ENCODE measurements at places on chromosomes 2 and 18.

DNA sequence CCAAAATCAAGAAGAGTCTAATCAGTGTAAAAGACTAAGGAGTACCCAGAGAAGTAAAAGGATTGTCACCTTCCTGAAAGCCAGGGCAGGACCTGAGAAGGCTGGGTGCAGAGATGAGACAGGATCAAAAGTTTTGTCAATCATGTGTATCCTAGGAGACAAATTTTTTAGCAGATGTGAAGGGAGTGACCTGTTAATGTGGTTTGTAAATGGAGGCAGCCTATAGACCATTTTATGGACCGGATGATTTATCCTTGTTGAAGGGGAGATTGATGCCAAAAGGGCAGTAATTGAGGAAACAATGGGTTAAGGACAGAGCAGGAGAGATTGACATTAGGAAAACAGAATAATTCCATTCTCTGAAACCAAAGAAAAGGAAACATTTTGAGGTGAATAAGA lies 813 bp downstream of the NDC80 start:
- DNase-seq: no peak

DNA sequence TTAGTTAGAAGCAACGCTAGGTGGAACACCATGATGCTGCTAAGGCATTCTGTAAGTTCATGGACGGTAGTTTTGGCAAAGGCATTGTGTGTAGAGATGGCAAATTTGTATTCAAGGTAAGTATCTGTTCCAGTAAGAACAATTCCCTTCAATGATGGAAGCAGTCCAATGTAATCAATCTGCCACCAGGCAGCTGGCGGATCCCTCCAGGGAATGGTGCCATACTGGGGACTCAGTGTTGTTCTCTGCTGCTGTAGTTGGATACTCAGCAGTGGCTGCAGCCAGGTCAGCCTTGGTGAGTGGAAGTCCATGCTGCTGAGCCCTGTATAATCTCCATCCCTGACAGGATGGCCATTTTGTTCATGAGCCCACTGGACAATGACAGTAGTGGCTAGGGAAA lies 62.8 kb downstream of the ARL6IP6 start:
- no peak for DNase-seq

DNA sequence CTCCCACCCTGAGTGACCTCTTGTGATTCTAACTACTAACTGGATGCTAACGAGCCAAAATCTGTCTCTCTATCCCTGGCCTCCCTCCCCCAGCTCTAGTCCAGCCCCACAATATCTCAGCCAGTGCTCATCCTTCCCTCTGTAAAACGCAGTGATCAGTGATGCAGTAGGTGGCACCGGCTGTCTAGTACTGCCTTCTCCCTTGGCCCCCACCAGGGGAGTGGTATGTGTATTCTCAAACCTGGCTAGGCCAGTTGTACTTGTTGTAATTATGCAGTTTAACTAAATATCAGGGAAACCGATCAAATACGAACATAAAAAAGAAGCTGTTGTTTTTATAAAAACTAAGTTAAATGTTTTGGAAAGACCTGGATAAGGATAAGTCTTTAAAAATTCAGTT lies 113.2 kb upstream of the ALPP start:
- DNase-seq: no peak

DNA sequence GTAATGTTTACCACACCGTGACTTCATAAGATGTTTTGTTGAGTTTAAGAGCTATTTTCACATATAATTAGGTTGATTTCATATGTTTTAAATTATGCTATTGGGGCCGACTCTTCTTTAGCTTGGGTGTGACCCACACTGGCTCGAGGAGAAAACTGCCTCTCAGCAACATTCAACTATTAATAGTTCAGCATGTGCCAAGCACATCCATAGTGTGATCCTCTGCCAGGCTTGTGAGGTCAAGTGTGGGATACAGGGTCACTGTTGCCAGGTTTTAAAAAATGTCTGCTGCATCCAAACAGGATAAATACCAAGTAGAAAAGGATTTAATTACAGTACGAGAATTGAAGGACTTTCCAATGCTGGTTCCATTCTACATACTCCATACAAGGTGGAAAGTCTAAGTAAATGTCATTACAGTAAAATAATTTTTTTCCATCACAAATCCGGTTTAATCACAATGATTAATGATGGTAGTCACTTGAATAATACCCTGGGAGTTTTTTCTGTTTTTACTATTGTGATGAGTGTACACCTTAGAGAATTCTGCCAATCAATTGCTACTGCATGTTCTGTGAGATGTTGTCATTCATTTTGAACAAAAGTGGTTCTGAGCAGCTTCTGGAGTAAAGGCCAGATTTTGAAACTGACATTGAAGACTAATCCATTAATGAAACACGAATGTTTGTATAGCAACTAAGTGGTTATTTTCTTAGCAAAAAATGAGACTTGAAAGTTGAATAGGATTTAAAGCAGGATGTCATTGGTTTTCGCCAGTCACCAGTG lies 84.5 kb downstream of the ABI2 start:
- DNase-seq: no peak

- DNase-seq: no peak
Observed at GRCh38 chr18:9856092-9856491, 29.7 kb upstream of the TXNDC2 start.

DNA sequence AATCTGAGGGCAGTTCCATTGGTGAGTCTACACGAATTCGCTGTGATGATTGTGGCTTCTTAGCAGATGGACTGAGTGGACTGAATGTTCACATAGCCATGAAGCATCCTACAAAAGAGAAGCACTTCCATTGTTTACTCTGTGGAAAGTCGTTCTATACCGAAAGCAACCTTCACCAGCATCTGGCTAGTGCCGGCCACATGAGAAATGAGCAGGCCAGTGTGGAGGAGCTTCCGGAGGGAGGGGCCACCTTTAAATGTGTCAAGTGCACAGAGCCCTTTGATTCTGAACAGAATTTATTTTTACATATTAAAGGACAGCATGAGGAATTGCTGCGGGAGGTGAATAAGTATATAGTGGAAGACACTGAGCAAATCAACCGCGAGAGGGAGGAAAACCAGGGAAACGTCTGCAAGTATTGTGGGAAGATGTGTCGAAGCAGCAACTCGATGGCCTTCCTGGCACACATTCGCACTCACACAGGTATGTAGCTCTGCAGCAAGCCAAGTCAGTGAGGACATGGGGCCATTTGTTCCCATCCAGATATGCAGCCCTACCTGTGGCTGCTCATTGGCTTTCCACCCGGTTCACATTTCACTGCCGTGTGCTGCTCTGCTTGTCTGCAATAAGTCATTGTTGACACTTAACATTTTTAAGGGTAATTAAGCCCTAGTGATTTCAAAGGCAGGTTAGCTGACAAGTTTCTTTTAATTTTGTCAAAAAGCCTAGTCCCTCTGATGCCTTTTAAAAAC lies 37.7 kb downstream of the ZNF407 start:
- DNase-seq: peak; percentile 64

DNA sequence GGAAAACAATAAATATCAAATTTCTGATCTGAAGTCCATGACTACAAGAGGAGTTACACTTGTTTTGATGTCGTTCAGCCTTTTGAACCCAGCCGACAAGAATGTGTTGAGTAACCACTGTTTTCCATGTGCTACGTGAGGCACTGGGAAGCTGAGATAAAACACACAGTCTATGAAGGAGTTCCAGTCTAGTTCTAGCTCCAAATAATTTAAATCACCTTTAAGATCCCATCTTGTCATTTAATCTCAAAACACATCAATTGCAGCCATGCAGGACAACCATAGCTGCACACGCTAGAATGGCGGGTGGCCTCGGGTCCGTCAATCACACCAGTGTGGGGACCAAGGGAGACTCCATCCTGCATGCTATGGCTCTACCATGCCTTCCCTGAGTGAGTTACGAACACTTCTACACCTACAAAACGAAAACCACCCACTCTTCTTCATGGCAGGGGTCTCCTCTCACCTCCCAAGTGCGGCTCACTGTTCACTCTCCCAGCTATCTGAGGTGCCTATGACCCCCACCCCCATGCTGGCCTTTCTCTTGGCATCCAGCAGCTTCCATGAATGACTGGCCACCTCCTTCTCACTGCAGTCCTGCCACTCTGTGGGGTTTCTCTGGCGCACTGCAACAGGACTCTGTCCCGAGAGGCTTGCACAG lies 3.8 kb downstream of the FHL2 start:
- DNase-seq: no peak

DNA sequence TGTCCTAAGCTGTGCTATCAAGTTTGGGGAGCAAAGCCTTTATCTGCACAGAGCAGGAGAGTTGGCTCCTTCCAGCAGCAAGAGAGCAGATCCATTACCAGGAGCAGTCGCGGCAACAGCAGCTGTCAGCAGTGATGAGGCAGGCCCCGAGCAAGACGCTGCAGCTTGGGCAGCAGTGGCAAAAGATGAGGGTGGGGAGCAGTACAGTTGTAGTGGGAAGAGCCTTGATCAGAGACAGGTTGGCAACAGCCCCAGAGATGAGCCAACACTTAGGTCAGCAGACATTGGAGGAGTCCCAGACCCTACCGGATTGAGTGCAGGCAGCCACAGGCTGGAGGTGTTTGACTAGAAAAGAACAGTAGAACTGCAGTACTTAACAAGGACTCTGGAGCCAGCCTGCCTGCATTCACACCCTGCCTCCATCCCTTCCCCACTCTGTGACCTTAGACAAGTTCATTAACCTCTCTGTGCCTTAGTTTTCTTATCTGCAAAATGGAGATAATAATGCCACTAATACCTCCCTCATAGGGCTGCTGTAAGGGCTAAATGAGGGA lies 117.1 kb upstream of the SERTAD2 start:
- no peak for DNase-seq

- DNase-seq: no peak
Observed at GRCh38 chr2:229575569-229576315, 138.6 kb downstream of the DNER start.

DNA sequence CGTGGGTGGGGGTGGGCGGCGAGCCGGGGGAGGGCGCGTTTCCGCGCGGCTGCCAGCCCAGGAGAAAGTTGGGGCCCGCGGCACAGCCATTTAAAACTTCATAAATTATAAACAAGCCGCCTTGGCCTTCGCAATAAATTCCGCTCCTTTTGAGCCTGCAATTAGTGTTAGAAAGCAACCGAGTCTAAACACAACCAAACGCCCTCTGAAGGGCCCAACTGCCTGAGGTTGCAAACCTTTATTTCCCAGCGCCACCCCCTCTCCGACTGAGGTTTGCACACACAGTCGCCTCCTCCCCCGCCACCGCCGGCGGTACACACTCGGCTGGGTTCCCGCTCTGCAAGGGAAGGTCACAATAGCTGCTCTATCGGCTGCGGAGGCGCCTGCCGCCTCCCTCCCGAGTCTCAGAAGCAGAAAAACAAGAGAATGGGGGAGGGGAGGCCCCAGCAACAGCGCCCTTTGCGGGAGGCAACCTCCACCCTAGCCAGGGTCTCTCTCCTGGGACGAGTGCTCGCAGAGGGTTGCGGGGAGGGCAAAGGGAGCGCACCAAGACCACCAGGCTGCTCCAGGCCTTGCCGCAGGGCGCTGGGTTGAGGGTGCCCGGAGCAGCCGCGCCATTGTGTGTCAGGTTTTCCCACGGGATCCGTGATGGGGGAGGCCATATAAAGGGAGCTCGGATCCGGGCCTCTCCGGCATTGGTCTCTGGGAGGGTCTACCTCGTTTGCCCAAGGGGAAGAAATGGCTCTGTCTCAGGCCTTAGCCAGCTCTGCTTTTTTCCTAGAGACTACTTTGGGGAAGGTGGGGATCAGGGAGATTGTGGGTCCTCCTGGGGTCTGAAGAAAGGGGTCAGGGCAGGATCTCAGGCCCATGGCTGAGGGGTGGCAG lies 13.4 kb upstream of the HOXD1 start:
- peak; percentile 86 for DNase-seq

DNA sequence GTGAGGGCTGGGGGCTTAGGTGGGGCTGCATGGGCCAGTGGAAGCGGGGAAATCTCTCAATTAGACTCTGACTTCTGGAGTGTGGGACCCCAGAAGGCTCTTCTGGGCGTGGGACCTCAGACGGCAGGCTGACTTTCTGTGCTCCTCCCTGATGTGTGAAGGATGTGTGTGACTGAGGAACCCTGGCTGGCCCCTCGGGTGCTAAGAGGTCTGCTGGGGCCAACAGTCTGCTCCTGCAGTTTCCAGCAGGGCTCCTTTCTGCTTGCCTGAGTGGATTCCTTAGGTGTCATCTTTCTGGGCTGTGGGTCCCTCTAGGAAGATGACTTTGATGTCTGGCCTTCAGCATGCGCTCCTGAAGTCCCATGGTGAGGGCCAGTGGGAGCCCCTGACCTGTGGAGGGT lies 167.5 kb downstream of the DYSF start:
- DNase-seq: no peak

- DNase-seq: no peak
Observed at GRCh38 chr2:66888791-66889631, 454.1 kb downstream of the MEIS1 start.

DNA sequence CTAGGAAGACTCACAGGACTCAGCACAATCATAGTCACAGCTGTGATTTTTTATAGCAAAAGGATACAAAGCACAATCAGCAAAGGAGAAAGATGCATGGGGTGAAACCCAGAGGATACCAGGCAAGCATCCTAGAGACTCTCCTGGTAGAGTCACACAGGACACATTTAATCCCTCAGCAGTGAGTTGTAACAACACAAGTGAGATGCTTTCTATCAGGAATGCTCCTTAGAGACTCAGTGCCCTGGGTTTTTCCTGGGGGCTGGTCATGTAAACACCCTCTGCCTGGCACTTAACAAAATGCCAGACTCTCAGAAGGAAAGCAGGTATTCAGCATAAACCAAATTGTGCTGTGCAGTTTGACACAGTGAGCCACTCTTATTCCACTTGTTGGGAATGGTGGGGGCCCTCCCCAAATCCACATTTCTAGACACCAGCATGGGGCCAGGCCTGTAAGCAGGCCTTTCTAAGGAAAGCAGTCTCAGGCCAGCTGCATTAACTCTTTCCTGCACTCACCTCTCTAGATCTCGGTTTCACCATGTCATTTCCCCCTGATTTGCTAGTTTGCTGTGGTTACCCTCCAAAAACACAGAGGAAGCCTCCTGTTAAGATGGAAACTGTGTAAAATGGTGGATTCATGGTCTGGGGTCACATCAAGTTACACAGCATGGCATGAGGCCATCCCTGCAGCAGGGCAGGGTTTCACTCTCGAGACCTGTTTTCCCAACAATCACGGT lies 16.9 kb upstream of the RNU4ATAC start:
- no peak for DNase-seq

GRCh38 chr2:69054431-69054830 lies 41.5 kb downstream of the ANTXR1 start:
- no peak for DNase-seq

DNA sequence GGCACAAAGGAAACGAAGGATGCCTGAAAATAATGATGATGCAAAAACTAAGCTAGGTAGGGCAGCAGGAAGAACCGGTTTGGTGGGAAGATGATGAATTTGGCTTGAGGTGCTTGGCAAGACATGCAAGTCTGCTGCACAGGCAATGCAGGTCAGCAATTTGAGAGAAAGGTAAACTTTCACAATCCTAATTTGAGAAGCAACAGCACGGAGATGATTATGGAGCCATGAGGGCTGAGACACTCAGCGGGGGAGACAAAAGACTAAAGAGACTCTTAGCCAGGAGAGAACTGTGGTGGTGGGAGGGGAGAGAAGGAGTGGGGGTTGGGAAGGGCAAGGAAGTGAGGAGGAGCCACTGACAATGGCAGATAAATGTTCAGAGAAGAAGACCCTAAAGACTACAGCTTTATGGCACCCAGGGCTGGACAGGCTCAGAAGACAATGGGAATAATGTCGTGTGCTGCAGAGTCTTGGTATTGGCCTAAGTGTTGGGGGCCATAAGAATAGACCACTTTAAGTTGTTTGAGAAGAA lies 19.4 kb upstream of the RNF149 start:
- DNase-seq: peak; percentile 37

GRCh38 chr18:41324934-41325333 lies 630.1 kb upstream of the PIK3C3 start:
- no peak for DNase-seq

- DNase-seq: no peak
Observed at GRCh38 chr2:174663550-174663949, 65.9 kb upstream of the WIPF1 start.

- no peak for DNase-seq
Observed at GRCh38 chr2:220915092-220915623, 656.9 kb downstream of the EPHA4 start.

All from NCI-H526 (cell line).